ENCODE measurements at places on chromosomes 5 and 9.

DNA sequence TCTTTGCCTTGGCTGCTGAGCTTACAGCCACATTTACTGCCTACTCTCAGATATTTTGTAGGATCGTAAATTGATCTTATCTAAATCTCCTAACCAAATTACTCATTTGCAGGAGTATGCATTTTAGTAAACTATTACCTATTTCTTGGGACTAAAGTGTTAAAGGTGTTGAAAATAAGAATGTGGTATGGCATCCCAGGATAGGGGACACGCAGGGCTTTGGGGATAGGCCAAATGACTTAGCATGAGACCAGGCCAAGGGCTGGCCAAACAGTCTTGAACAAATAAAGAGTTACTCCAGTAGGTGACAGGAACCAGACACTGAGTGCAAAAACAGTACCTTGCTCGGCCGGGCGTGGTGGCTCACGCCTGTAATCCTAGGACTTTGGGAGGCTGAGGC, 25.1 kb downstream of the TBC1D2 start:
- DNase-seq, result no peak

DNA sequence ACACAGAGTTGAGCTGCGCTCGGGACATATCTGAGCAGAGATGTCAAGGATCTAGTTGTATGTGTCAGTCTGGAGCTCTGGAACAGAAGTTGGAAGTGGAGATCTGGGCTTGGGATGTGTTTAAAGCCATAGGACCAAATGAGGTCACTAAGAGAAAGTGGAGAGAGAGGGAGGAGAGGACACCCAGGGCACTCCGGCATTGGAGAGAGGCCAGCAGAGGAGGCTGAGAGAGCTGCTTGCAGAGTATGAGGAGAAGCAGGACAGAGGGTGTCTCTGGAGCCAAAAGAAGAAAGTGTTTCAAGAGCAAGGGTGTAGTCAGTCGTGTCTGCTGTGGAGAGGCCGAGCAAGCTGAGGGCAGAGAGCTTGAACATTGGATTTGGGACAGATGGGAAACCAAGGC, 34.7 kb downstream of the ARHGEF37 start:
- DNase-seq, result no peak

GRCh38 chr5:171477101-171477500, 57.7 kb downstream of the FGF18 start:
- DNase-seq, result no peak

GRCh38 chr5:51811883-51812471, 428.7 kb downstream of the ISL1 start:
- DNase-seq, result no peak

DNA sequence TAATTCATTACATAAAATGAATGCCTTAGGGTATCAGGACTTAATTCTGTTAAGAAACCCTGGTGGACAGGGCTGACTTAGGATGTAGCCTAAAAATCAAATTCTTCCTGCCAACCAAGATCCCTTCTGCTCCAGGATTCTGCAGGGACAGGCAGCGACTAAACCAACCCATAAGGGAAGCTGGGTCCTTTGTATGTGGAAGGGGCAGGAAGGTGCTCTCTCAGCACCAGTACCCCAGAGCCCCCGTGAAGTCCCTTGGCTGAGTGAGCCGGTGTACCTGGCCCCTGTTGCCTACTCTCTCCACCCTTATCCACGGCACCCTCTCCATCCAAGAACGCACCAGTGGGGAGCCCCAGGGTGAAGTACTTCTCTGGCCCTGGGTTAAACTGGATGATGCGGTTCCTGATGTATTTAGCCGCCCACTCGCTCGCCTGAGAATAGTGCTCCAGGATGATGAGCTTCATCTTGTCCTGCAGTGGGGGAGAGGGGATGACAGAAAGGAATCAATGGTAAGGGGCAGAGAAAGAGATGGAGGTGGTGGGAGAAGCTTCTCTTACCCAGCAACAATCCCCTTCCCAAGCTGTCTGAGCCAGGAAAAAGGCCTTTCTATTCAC, 1.1 kb downstream of the GNPDA1 start:
- DNase-seq, result no peak

DNA sequence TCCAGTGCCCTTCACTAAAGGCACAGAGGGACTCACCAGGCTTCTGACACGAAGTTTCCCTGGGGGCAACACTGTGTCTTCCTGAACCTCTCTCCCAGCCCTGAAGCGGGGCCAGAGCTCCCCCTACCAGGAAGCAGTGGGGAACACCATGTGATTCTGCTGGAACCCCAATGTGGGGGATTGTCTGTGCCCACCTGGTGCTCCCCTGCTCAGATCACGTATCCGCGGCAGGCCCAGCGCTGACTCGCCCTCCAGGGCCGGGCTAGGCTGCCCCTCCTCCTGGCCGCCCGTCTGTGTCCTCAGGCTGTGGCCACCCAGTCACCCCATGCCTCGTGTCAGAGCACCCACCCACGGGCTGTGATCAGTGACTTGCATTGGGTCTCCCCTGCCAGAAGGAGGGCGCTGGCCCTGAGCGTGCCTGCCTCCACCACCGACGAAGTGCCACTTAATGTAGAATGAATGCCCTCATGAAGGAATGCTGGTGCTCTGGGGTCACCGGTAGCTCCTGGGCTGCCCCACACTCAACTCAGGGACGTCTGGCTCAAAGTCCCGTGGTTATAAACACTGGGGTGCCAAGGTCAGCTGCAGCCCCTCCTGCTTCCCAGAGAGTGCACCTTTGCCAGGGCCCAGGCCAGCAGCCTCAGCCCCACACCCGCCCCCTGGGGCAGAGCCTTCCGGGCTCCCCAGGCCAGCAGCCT, 22.1 kb downstream of the SARDH start:
- no peak for DNase-seq

DNA sequence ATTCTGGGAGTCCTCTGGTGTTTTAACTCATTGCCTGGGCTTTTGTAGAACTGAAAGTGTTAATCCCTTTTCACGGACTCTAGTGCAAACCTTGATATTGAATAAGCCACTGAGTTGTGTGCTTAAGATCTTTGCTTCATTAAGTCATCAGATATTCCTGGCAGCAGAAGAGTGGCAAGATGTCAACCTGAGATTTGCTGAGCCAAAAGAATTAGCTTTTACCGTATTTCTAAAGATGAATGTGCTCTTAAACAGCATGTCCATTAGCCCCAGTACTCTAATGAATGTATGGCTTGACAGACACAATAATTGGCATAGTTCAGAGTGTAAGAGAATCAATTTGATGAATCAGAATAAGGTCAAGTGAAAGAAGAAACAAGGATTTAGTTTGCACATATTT, 87.2 kb upstream of the CDH6 start:
- DNase-seq, result no peak

All from tibial artery (tissue), 4 donors.